ENCODE measurements at places on chromosomes 12 and 14.
A peak's percentile ranks its signal among the peaks of the same experiment; 100 is the strongest.

- no peak for DNase-seq
Observed at GRCh38 chr12:97520106-97520505, 57.5 kb downstream of the RMST start.

- DNase-seq, result no peak
Observed at GRCh38 chr14:100069161-100069800, 4.1 kb downstream of the EVL start.

- no peak for DNase-seq
Observed at GRCh38 chr12:79566452-79567174, 124.2 kb downstream of the PAWR start.

DNA sequence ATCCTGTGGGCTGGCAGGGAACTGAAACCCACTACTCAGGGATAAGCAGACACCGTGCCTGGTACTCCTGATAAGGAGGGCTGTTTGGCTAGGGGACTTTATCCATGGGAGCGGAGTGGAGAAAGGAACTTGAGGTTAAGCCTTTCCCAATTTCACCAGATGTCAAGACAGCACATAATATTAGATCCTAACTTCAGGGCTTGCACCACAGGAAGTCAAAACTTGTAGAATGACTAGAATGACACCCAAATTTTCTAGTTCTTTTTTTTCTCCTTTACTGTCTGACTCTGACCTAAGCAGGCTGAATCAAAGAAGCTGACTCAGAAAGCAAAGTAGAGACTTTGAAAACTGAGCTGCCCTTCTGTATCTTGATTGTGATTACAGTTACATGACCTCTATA lies 7.1 kb upstream of the CGRRF1 start:
- DNase-seq, result no peak

DNA sequence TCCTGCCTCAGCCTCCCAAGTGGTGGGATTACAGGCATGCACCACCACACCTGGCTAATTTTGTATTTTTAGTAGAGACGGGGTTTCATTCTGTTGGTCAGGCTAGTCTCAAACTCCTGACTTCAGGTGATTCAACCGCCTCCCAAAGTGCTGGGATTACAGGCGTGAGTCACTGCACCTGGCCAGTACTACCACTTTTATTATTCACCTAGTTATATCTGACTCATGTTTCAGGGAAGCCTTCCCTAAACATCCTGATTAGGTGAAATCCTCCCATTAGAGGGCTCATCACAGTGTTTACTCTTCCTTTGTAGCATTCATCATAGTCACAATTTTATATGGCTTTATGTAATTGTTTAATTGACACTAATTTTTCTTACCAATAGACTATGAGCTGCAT lies 295.3 kb upstream of the SOX5 start:
- DNase-seq, result no peak

DNA sequence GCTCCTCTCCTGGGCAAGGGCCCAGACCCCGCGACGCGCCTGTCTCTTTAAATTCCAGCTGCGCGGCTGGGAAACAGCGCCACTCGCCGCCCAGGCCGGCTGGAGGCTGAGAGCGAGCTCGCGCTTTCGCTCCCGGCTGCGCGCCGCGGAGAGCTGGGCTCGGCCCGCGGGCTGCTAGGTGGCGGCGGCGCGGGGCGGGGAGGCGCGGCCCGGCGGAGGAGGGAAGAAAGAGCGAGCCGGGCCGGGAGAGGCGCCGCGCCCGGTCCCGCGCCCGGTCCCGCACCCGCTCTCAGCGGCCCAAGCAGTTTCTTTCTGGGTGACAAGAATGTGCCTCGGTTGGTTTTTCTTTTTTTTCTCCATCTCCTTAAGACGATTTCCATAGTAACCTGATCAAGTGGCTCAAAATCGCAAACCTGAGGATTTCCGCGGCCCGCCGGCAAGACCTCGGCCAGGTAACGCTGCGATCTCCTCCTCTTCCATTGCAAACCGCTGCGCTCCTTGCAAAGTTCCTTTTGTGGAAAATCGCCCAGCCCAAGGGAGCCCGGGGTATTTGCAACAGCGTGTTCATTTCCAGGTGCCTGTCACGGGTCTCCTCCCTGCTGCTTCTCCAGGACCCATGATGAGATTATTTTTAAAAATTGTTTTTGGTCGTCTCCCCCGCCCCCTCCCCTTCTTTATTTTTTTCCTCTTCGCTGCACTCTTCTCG lies 259.5 kb upstream of the E2F7 start:
- no peak for DNase-seq

- no peak for DNase-seq
Observed at GRCh38 chr14:69317102-69317755, 57.3 kb downstream of the GALNT16 start.

DNA sequence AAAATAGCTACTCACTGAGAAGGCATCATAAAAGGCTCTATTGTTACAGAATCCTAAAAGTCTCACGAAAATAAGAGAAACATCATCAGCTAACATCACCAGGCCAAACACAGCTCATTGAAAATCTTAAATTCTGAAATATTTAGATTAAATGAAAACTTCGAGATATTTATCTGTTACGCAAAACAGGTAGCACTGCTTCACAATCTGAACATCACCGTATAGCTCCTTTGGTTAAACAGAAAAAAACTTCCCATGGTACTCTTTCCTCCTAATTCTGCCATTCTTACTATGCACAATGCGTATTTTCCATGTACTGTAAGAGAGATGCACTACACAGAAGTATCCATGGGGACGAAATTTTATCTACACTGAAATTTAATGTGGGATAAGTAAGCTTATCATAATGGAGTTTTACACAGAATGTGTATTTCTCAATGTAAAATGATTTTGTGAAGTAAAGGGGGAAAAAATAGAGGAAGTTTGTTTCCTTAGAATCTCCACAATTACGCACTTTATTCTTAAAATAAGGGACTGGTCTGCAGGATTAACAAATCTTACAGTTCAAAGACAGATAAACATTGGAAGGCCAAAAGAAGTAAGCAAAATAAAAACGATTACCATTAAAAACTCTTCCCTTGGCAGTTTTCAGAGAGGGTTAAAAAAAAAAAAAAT lies 1.9 kb downstream of the SGPP1 start:
- DNase-seq, result no peak

- no peak for DNase-seq
Observed at GRCh38 chr12:2876431-2877046, 435 bp downstream of the FOXM1 start.

- no peak for DNase-seq
Observed at GRCh38 chr12:52915637-52916036, 10.8 kb upstream of the KRT8 start.

DNA sequence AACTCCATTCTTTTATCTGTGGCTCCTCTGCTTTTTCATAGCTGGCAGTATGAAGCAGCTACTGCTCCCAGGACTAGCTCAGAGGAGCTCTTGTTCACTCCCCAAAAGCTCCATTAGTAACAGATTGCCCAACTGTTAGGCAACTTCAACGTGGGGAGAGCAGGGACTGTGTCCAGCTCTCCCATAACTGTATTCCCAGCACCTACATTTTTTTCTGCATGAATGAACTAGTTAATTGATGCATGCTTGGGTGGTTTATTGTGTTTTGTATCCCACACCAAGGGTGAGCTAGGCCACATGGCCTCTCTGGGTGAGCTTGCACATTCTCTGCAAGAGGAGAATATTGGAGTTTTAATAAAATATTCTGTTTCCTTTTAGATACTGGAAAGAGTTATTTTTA lies 15.2 kb downstream of the STON2 start:
- DNase-seq, result no peak

DNA sequence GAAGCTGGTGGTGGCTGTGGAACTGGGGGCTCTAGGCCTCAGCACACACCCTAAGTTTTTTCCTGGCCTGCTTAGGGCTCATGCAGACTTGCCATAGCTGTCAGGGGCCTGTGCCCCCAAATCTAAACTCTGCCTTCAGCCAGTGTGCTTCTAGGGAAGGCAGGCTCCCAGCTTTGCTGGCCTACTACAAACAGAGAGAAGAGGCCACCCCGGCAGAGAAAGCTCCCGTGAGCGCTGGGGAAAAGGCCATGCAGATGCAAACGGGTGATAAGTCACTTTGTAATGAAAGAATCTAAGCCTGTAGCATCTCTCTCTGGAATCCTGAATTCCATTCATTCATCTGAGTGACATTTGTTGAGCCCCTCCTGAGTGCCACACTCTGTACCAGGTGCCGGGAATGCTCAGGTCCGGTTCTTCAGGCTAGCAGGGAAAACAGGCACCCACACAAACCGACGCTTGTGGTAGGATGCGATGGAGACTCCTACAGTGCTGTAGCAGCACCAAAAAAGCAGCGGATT lies 29.9 kb downstream of the JDP2 start:
- DNase-seq, result no peak

- DNase-seq, result peak; percentile 49
Observed at GRCh38 chr12:26524862-26525465, 308.0 kb downstream of the ITPR2 start.

All from memory B cell (primary cell).